Activated T-helper 1 cell treated with anti-CD3 and anti-CD28 coated beads, Interleukin-12 subunit alpha, Interleukin-12 subunit beta, Interleukin-2, Interleukin-4 antibody, amounts not matched to agents 30 ng/mL and 10 ng/mL and 1 ng/mL, durations not matched to agents 14 hours and 24 hours and 36 hours (primary cell): ENCODE measurements at places on chromosomes 3 and 15. TPM values are rescaled to one million over a fixed set of nuclear protein-coding genes. Genes with fewer than 3 reads are reported as not detected.

The MESD gene
- 29.5 and 30.2 TPM in 2 replicates for total RNA-seq

DNA sequence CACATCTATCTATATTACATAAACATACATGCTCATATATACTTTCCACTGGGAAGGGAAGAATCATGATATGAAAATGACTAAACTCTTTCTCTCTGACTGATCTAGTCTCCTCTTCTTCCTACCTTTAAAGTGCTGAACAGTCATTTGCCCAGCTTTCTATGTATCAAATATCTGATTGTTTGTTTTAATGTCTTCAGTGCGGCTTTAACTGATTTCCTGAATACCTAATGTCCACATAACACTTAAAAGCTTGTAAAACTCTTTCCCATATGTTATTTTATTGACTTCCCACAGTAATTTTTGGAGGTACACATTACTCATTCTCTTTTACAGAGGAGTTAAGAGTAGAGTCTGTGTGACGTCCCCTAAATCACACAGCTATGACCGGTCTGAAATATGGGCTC, 28.2 kb downstream of the CPOX start:
- peaks cover 94% of the 10 kb centered on the region for H3K4me1 ChIP-seq
- no peaks in the 10 kb centered on the region for H3K27me3 ChIP-seq
- no peak for DNase-seq
- peaks cover 8% of the 10 kb centered on the region for H3K36me3 ChIP-seq
- H3K27ac ChIP-seq, result peak overlapping the region; percentile 29

The GOLGA6L10 gene
- total RNA-seq, result 0.32 and 1.2 TPM in 2 replicates

The IQCF5 gene
- not detected in 2 replicates for total RNA-seq

GRCh38 chr3:129017484-129017899, 16.4 kb downstream of the EFCC1 start:
- peaks cover 2% of the 10 kb centered on the region for H3K36me3 ChIP-seq
- peak overlapping the region; percentile 61 for H3K27ac ChIP-seq
- H3K4me1 ChIP-seq, result peaks cover 43% of the 10 kb centered on the region
- no peak overlapping the region for H3K4me3 ChIP-seq
- DNase-seq, result no peak

The C3orf49 gene
- not detected in 2 replicates for total RNA-seq

- DNase-seq, result no peak
- peak overlapping the region; percentile 90 for H3K4me3 ChIP-seq
- H3K36me3 ChIP-seq, result peaks cover 26% of the 10 kb centered on the region
- H3K27ac ChIP-seq, result peak overlapping the region; percentile 90
- peaks cover 2% of the 10 kb centered on the region for H3K27me3 ChIP-seq
- peaks cover 74% of the 10 kb centered on the region for H3K4me1 ChIP-seq
Measured at GRCh38 chr15:31483986-31484951, 157.6 kb downstream of the KLF13 start.

GRCh38 chr3:70352215-70352614, 39.8 kb upstream of the MDFIC2 start:
- H3K4me1 ChIP-seq, result no peaks in the 10 kb centered on the region
- DNase-seq, result no peak
- no peak overlapping the region for H3K4me3 ChIP-seq
- H3K27ac ChIP-seq, result no peak overlapping the region
- H3K27me3 ChIP-seq, result peaks cover 5% of the 10 kb centered on the region
- H3K36me3 ChIP-seq, result no peaks in the 10 kb centered on the region

The SHC4 gene
- total RNA-seq, result 25.7 and 26.4 TPM in 2 replicates

DNA sequence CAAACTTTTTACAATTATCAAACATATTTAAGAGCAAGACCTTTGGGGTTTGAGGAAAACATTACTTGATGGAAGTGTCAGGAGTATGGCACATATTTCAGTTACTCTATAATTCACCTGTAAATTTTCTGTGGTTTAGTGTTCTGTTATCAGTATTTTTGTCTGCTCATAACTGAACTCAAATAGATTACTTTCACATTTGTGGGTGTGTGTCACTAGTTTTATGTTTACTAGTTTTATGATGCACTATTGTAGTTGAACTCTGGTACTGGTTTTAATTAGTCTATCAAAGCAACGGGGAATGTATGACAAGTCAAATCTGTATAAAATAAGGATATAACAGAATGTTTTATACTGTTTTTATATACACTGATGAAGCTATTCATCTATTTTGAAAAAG, 27.2 kb downstream of the OXSM start:
- DNase-seq, result no peak
- no peaks in the 10 kb centered on the region for H3K36me3 ChIP-seq
- H3K4me3 ChIP-seq, result no peak overlapping the region
- no peak overlapping the region for H3K27ac ChIP-seq
- H3K27me3 ChIP-seq, result peaks cover 2% of the 10 kb centered on the region
